ENCODE measurements at places on chromosomes 6 and 20. TPM values are rescaled to one million over a fixed set of nuclear protein-coding genes. Genes with fewer than 3 reads are reported as not detected.

Gene MYMX
- 0.42 TPM for polyA plus RNA-seq

Gene CST4
- polyA plus RNA-seq: not detected

Gene ADGRG6
- 1.6 TPM for polyA plus RNA-seq

Gene SAMD10
- polyA plus RNA-seq: 0.27 TPM

Gene GINM1
- polyA plus RNA-seq: 68.3 TPM

Gene SLC22A16
- polyA plus RNA-seq: 0.63 TPM

DNA sequence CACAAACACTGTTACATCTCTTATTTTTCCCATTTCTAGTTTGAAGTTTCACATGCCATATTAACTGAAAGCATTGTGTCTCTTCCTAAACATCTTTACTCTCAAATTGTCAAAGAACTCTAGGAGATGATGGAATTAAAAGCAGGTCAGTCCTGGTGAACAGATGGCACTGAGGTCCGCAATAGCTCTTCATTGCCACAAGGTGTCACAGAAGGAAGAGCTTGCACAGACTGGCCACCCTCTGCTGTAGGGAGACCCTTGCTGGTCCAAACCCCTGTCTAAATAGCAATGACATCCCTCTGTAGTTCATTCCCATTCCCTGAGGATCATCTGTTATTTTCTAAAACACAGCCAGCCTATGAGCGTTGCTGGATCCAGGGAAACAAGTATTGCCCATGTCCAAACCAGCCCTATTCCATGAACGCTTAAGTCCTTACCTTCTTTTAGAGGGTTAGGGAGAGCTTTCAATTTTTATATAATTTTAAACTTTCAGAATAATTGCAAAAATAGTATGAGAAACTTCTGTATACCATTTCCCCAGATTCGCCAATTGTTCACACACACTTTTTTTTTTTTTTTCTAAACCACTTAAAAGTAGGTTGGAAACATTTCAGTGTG is 10.1 kb upstream of the HDAC2 start:
- DNase-seq: no peak

DNA sequence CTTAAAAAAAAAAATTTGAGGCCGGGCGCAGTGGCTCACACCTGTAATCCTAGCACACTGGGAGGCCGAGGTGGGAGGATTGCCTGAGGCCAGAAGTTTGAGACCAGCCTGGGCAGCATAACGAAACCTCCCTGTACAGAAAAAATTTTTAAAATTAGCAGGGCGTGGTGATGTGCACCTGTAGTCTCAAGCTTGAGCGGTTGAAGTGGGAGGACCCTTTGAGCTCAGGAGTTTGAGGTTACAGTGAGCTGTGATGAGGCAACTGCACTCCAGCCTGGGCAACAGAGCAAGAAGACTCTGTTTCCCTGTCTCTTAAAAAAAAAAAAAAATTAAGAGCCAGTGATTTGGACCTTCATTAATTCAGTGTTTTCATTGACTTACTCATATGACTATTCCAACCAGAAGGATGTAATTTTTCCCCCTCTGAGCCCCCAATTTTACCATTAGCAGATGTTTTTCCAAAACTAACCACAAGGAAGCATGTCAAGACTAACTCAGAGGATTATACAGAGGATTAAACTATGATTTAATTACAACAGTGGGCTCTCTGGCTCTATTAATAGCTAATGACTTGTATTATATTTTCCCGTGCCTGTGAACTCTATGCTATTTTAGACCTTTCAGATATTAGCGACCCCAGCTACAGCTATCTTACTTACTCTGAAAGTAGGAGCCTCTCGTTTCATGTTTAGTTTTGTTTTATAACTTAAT is 75.1 kb downstream of the ARID1B start:
- DNase-seq: no peak

DNA sequence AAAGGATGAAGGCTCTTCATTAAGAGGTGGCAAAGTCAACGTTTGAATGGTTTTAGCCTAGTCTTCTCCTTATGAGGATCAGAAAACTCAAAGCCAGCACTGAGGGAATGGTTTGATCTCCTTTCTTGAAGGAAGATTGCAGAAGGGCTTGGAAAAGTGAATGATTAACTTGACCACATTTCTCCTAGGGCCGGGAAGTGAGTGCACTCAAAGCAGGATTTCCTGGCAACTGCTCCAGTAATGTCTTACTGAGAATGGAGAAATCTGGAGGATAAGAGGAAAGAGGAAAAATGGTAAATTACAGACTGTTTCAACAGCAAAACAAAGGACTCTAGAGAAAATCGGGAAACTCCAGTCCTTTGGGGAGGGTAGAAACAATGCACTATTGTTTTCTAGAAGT is 189.0 kb upstream of the FOXA2 start:
- no peak for DNase-seq

DNA sequence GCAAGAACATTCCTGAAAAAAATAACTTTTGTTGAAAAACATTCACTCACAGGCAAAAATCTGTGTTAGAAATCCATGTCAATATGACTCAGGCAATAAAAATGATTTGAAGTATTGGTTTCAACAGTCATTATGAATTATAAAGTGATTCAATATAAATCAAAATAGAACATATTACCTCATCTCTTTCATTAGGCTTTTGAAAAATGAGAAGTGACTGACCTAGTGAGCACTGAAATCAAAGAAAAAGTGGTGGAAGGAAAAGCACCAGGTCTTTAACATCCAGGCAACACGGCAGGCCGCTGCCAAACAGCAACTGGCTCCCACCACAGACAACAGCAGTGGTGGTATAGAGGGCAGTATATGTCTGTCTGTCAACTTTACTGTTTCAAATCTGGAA is 68.9 kb downstream of the MAN1A1 start:
- DNase-seq: no peak

GRCh38 chr6:125200941-125201340 is 47.4 kb downstream of the TPD52L1 start:
- no peak for DNase-seq

- DNase-seq: no peak
Observed at GRCh38 chr6:161033667-161034066, 42.1 kb downstream of the MAP3K4 start.

DNA sequence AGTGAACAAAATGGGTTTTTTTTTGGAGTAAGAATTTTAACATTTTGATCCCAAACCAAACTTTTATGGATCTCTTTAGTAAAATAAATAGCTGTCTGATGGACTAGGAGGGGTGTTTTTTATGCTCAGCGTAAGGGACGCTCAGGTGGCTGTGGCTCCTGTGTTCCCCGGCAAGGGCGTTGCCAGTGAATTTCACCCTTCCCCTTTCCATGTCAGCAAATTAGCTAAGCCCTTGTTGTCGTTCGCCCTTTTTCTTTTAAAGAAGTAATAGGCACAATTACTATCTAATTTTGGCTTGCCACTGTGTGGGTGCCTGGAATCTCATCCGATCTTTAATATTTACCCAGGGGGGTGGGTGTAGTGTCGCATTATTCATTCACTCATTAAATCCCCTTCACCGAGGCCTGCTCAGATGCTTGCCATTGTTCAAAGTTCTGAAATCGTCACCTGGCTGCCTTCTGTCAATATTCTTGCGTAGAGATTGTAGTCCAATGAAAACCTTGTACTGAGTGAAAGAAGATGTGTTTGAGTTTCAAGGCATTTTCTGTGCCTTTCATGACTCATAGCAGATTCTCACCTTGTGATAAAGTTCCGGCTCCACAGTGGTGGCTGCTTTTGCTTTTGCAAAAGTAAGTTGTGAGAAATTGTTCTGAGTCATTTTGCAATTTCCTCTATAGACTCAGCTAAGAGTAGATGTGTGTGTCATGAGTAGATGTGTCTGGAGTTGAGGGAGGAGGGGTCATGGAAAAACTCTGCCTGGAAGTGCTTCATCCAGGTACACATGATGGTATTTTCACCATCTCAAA is 40.0 kb upstream of the CLDN20 start:
- no peak for DNase-seq

DNA sequence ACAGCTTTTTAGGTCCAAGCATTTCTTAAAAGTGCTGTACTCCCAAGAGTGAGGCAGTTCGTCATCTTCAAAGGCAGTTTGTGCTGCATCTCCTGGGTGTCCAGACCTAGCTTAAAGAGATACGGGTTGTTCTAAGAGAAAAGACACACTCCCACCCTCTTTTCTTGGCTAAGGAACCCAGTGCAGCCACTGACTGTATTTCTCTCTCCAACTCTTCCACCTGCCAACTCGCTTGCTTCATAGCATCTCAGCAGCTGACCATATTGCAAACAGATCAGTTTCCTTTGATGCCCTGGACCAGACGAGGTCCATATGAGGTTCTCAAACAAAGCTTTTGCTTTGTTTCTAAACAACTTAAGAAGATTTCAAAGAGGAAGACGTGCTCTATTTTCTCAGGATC is 101.1 kb downstream of the ISM1 start:
- no peak for DNase-seq

DNA sequence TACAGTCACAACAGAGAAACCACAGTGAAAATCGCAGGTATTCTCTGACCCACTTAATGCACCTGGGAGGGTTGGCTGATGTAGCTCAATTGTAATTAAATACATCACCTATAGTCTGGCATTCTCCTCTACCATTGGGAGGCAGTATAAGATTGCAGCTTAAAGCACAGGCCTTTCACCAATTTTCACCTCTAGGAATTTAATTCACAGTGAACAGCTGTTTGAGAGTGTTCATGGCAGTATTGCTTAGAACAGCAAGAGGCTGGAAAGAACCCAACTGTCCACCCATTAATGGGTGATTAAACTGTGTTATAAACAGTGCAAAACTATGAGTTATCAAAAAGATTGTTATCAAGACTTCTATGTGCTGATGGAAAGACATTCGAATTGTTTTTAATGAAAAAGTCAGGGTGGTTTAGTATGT is 2.0 kb downstream of the EDEM2 start:
- no peak for DNase-seq

DNA sequence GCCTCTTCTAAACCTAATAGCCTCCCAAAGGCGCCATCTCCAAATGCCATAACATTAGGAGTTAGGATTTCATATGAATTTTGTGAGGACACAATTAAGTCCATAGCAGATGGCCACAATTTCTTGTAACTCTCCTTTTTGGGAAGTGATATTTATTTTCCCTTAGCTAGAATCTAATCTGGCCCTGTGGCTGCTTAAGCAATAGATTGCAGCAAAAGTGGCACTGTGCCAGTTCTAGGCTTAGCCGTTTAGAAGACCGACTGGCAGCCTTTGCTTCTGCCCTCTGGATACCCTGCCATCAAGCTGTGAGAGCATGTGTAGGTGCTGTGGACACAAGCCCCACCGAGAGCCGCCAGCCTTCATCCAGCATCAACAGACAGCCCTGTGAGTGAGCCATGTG is 15.9 kb upstream of the ADGB start:
- DNase-seq: no peak

- no peak for DNase-seq
Observed at GRCh38 chr6:54892831-54893230, 46.3 kb downstream of the FAM83B start.

DNA sequence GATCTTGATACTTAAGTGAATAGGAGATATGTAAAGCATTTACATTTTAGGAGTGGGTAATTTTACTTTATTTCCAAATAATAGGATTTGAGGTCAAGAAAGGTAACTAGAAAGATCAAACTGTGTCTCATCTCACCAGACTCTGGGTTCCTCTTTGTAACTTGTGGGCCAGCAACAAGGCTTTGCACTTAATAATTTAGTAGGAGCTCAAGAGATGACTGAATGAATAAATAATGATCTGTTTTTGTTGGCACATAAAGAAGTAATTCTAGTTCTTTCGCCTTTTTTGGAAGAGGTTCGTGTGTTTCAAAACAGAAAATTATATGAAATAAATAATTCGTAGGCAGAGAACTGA is 67.4 kb upstream of the FABP7 start:
- no peak for DNase-seq

DNA sequence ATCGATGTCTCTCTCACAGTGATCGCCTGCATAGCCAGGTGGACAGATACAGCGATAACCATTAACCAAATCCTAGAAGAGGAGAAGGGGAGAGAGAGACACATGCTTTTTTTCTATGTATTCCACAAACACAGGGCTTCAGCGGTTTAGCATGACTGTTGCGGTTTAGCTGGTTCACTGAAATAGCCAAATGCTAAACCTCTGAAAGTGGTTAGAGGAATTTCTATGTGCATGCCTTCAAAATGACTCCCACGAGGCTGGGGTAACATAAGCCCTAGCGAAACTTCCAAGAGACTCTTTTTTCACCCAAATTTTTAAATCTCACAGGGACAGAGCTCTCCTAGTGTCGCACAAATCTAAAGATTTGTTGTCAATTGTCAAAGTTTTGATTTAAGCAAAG is 25.1 kb downstream of the JAG1 start:
- no peak for DNase-seq

- peak; percentile 72 for DNase-seq
Observed at GRCh38 chr6:110180228-110181008, at the start of gene CDC40. TSS of gene CDC40 (plus strand) at chr6:110180427. CDS start at chr6:110180445, 18 bp downstream.

GRCh38 chr20:59802471-59803221 is 130.8 kb downstream of the SYCP2 start:
- no peak for DNase-seq

- DNase-seq: no peak
Observed at GRCh38 chr6:47118611-47119010, 76.5 kb upstream of the ADGRF1 start.

DNA sequence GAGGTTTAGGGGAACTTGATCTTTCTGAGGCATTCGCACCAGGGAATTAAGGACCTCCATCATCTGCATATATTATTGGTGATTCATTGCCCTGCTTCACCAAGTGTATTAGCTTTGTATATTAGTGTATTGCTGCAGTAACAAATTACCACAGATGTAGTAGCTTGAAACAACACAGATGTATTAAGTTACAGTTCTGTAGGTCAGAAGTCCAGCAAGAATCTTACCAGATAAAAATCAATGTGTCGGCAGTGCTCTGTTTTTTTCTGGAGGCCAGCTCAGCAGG is 65.8 kb downstream of the HMGN3 start:
- no peak for DNase-seq

DNA sequence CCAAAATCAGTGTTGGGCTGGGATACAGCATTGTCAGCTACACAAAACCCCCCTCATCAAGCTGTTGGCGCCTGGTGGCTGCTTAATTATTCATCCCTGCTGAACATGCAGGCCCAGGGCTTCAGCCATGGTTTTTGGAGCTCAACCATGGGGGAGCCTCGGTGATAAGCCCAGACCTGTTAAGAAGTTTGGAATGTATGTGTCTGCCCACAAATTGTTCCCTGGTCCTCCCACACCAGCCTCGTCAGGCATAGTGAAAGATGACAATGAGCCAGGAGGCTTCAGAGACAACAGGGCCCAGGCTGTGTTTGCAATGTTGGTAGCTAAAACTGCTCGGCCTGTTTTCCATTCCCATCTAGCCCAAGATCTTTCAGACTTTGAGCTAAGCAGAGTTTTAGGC is 34.8 kb upstream of the SIRPA start:
- no peak for DNase-seq

DNA sequence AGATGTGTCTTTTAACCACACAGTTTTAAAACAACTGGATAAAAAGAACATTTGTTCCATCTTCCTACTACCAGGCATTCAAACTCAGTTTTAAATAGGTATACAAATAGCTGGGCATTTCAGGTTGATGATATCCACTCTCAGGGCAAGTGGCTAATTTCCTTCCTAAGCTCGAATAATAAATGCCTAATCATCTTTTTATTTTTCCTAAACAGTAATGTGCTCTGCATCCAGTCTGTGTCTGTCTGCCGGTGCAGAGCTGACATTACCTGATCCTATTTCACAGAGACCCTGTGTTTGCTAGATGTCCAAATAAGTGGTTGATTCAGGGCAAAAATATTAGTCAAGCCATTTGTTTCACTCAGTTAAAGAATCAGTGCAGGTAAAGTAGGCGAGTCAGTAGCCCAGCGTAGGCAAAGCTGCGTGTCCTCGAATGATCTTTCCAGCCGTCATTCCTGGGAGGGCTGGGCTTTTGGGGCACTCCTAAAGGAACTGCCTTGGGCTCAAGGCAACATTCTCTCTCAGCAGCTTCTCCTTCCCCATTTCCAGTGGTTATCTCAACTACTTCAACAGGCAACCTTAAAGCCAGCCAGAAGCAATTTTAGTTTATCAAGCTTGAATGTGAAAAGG is 74.2 kb upstream of the BMP2 start:
- no peak for DNase-seq
